ENCODE measurements at places on chromosomes 6 and 20. TPM values are rescaled to one million over a fixed set of nuclear protein-coding genes. Genes with fewer than 3 reads are reported as not detected.

GPR6 gene
- total RNA-seq, result not detected

TRIM40 gene
- total RNA-seq, result not detected

MYT1 gene
- not detected for total RNA-seq

C6orf141 gene
- 0.43 TPM for total RNA-seq

All from fibroblast of villous mesenchyme (primary cell).